ENCODE measurements at places on chromosomes 3 and 15.

DNA sequence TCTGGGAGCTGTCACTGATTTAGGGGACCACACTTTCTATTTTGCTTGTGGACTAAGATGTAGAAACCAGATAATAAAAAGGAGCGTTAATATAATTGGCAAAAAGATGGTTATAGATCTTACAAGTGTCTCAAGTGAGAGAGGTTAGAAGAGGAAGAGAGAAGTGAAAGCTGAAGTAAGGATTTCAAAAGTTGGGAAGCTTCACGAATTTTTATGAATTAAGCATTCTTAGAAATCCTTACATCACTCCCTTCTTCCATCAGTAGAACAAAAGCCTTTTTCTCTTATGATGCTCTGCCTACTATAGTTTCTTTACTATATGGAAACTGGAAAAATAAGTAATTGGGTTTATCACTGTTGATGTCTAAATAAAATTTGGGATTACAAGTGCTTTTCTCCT, 146.5 kb downstream of the FNDC3B start:
- DNase-seq = no peak

DNA sequence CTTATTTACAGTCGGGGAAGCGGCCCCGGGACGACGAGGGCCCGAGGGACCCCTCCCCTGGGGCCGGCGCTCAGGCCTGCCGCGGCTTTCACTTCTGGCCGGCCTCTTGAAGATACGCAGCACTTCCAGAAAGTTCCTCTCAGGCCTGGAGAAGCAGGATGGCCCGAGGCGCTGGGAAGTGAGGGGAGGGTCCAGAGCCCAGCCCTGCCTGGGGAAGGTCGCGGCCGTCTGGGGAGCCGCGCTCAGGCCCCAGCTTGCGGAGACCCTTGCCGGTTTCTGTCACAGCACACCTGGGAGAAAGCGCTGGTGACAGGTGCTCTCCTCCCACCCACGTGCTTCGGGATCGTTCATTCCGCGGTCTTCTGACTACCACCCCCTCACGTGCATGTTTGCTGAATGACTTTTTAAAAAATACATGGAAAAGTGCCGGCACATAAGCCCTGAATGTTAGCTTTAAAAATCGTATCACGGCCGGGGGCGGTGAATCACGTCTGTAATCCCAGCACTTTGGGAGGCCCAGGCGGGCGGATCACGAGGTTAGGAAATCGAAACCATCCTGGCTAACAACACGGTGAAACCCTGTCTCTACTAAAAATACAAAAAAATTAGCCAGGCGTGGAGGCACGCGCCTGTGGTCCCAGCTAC, 727 bp upstream of the TM2D3 start:
- peak; percentile 21 for DNase-seq

GRCh38 chr3:89932882-89933281, 825.5 kb downstream of the EPHA3 start:
- no peak for DNase-seq

- no peak for DNase-seq
These were observed 67.8 kb upstream of the ATP13A3 start for GRCh38 chr3:194554473-194555123.

GRCh38 chr15:46677491-46677890, 1039.8 kb upstream of the SEMA6D start:
- no peak for DNase-seq

DNA sequence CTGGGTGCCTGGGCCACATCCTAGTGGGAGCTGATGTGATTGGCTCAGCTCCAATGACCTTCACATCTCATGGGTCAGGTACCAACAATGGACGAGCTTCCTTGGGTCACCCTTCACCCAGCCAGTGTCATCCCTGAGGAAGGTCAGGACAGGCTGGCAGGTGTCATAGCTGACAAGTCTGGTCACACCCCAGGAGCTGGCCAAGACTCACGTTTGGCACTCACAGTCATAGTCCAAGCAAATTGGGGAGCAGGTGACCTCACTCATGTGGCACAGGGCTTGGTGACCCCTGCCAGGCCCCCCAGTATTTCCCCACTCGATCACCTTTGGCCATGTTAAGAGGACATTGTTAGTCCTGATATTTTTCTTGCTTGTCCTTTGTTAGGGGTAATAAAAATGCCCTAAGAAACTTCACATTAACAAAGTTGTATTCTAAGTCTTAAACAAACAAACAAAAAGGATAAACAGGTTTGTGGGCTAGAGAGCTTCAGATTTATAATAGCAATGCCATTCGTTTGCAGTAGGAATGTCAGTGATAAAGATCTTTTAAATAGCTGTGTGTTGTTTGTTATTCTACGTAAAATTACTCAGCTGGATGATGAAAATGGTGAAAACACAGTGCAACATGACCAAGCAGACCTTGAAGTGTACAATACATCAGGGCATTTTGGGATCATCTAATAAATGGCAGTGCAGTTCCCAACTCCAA, 79.5 kb upstream of the POMGNT2 start:
- DNase-seq = no peak

GRCh38 chr3:142641504-142641903, 45.3 kb downstream of the PLS1 start:
- DNase-seq = no peak
